Fibroblast of upper back skin (primary cell): ENCODE measurements at places on chromosomes 12 and 14.

GRCh38 chr12:99605-100004 lies 33.0 kb downstream of the IQSEC3 start:
- DNase-seq = peak; percentile 9

GRCh38 chr12:48972213-48972951 lies 847 bp upstream of the WNT10B start:
- DNase-seq = peak; percentile 57

DNA sequence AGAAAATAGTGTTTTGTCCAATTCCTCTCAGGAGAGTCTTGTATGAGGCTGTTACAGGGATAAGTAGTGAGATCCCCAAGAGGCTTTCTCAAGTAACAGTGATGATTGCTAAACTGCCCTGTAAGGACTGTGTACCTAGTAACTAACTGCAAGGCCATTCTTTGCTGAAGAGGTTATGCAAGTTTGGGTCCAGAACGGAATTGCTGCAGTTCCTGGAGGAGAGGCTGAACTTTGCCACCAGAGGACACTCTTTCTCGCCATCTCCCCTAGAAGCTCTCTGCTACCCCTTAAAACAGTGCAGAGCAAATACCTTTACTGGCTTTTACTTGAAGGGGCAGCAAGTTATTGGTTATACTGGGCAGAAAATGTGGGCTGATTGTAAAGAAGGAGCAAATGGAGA lies 180.0 kb downstream of the RBM19 start:
- DNase-seq = no peak

DNA sequence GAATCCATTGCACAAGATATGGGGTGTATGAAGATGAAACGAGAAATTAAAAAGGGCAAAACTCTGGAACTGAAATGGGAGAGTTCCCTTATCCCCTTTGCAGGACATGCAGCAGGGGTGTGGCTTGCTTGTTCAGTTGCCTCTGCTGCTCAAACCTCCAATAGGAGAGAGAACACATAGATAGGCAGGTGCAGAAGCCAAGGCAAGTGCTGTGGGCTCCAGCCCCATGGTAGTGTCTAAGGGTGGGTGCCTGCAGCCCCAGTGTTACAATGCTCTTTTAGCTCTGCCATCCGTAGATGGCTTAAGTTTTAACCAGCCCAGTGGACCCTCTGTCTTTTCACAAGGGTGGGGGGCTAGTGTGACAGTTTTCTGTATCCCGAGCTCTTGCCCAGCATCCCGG lies 69.7 kb downstream of the CMAS start:
- no peak for DNase-seq

DNA sequence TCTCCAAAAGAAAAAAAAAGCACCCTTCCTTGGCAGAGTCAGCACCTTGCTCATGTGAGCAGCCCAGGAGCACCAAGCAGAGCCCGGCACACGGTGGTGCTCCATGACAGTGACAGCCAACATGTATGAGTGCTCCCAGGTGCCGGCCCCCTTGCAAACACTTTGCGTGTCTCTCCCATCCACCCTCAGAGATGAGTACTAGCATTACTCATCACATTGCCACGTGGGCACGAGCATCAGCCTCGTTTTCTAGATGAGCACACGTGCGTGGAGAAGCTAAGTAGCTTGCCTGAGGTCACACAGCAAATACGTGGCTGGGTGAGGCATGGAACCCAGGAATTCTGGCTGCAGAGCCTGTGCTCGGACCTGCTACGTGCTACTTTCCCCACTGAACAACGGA lies 177.9 kb upstream of the PRMT8 start:
- DNase-seq = peak; percentile 63
